SK-N-SH (cell line): ENCODE measurements at places on chromosomes 3 and 15. TPM values are rescaled to one million over a fixed set of nuclear protein-coding genes. Genes with fewer than 3 reads are reported as not detected.

DNA sequence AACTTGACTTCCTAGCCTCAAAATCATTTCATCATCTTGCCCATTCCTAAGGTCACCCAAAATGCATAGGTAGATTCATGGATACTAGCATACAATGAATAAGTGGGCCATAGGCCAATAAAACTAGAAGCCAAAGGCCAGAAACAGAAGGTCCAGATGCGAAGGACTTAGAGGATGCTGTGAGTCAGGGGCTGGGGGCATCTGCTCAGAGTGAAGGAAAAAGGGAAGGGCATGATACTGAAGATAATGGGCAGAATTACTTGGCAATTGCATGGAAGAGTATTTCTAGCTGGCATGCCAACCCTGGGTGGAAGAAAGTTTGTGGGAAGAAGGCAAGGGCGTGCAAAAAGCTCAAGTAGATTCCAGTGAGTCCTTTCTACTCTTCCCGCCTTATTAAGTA is 27.5 kb downstream of the ILDR1 start:
- no peak for DNase-seq

- no peak for DNase-seq
These were observed 25.3 kb upstream of the TM4SF4 start for GRCh38 chr3:149449182-149449581.

GRCh38 chr15:72796515-72797337 is 13.2 kb upstream of the ADPGK start:
- peak; percentile 93 for DNase-seq

DNA sequence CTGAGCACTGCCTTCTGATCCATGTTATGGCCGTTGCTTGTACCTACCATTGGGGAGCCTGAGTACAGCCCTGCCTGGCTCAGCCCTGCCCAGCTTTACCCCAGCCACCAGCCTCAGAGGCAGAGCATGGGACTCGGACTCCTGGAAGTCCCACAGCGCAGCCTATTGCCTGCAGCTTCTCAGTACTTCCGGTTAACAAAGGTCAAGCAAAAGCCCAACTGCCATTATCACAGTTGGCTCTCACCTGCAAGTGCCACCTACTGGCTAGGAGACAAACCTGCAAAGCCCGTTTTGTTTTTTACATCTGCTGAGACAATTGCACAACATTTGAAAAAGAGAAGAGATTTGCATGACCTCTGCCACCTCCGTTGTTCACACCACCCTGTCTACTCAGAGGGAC is 1081.7 kb downstream of the NAALADL2 start:
- no peak for DNase-seq

- no peak for DNase-seq
These were observed 65.4 kb upstream of the THSD4 start for GRCh38 chr15:71049706-71050422.

PPIP5K1 gene
- polyA plus RNA-seq, result 14.2 and 28.5 TPM in 2 replicates

DNA sequence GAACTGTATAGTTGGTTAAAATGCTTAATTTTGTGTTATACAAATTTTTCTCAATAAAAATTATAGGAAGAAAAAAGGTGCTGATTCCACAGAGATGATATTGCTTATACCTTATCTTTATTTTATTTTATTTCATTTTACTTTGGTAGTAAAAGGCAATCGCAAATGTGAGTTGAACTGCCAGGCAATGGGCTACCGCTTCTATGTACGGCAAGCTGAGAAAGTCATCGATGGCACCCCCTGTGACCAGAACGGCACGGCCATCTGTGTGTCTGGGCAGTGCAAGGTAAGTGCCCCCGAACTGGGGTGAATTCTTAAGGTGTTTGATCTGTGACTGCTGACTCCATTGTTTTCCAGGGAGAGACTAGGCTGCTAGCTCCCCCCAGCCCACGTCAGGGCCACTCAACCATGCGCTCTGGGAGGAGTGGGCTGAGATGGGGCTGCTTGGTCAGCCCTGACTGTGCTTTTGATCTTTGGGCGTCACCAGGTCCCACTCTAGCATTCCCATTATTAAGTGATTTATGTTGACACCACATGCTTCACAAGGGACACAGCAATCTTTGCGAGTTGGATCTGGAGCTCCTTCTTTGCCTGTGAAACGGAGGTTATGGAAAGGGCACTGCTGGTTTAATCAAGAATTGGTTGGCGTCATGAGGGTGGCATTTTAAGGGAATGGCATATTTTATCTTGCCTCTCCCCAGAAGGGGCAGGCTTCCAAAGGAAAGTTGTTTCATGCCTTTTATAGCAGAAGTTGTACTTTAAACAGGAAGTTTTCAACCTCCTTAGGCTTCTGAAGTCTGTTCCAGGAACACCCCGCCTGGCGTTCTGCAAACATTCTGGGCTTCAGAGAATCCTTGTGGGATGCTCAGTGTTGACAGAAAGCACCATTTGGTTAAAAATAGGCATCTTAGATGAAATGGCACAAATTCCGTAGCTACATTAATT is 296.5 kb downstream of the THSD4 start:
- no peak for DNase-seq

DNA sequence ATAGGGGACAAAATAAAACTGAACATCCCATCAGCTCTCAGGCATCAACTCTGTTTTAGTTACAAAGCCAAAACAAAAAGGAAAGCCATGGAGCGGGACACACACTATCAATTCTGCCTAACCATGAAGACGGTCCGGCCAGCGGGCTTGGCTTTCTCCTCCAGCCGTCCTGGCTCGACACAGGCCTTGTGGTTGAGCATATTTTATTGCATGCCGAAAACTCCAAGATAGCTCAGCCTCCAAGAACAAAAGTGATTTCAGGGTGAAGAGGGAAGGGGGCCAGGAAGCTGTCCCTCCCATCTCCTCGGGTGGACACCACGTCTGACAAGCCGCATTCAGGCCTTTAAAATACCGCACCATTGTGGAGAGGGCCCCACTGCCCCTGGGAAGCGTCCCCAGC is 31.2 kb downstream of the WNT5A start:
- no peak for DNase-seq

TRAT1 gene
- not detected in 2 replicates for polyA plus RNA-seq

ACOX2 gene
- polyA plus RNA-seq, result 7.1 and 9.0 TPM in 2 replicates

SLC35A5 gene
- 16.0 and 23.2 TPM in 2 replicates for polyA plus RNA-seq

DNA sequence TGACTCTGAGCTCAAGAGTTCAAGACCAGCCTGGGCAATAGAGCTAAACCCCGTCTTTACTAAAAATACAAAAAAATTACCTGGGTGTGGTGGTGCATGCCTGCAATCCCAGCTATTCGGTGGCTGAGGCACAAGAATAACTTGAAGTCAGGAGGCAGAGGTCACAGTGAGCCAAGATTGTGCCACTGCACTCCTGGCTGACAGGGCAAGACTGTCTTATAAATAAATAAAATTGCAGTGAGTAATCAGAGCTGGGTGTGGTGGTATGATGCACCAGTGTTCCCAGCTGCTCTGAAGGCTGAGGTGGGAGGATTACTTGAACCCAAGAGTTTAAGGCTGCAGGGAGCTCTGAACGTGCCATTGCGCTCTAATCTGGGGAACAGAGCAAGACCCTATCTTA is 55.9 kb upstream of the GCNT3 start:
- DNase-seq, result no peak

CNTN3 gene
- polyA plus RNA-seq, result 2.8 and 3.3 TPM in 2 replicates

- peak; percentile 72 for DNase-seq
These were observed 2.8 kb downstream of the ADAMTS17 start for GRCh38 chr15:100338971-100339444.

DNA sequence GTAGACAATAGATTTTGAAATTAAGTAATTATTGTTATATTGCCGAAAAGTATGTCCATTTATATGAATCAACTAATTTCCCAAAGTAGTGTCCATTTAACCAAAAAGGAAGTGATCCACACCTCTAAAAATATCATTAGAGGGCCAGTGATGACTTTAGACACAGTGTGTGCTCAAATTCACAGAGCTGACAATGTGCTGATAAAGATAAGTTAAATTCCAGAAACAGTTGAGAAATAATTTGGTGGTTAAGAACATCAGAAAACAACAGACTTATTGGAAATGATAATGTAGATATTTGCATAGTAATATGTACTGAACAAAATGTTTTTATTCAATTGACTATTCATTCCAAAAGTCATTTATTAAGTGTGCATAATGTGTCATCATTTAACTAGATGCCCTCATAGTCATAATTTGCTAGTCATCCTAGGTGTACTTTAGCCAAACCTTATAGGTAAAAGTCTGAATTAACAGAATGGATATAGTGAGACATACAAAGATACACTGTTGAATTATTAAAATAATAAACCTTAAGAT is 230.2 kb upstream of the ADAMTS9 start:
- DNase-seq, result no peak

GRCh38 chr3:11944052-11944673 is 60.0 kb upstream of the SYN2 start:
- peak; percentile 27 for DNase-seq

DNA sequence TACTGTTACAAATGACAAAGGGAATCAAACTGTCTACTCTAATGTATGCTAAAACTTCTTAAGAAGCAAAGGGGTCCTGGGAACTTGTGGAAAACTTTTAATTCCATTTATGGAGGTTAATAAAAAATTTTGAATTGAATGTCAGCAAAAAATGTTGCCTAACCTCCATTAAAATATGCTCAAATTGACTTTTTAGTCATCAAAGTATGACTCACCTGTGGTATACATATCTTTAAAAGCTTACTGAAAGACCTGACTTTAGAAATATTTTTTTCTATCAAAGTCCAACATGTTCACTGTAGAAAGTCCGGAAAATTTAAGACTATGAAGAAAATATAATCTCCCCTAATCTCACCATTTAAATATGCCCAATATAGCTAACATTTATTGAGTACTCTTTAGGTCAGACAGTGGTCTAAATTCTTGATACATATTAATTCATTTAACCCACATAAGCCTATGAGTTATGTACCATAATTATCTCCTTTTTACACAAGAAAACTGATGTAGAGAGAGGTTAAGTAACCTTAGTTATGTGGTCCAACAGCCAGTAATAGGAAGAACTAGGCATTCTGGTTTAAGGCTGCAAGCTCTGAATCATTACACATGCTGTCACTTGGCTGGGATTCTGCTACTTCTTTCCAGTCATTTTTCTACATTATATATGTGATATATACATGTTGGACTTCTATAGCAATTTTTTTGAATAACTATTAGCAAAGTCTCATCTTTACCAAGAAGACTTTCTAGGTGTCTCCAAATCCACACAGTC is 83.6 kb downstream of the PDZRN3 start:
- no peak for DNase-seq

MINAR1 gene
- 0.35 and 0.39 TPM in 2 replicates for polyA plus RNA-seq

CCRL2 gene
- polyA plus RNA-seq, result not detected in 2 replicates

GRCh38 chr3:186806089-186807055 is at the start of gene RFC4:
RFC4 (minus strand) TSS chr3:186806482; CDS start chr3:186804713, 1,769 bp downstream.
- DNase-seq, result peak; percentile 88

GRCh38 chr3:109353057-109353456 is 15.7 kb upstream of the DPPA4 start:
- DNase-seq, result no peak

DNA sequence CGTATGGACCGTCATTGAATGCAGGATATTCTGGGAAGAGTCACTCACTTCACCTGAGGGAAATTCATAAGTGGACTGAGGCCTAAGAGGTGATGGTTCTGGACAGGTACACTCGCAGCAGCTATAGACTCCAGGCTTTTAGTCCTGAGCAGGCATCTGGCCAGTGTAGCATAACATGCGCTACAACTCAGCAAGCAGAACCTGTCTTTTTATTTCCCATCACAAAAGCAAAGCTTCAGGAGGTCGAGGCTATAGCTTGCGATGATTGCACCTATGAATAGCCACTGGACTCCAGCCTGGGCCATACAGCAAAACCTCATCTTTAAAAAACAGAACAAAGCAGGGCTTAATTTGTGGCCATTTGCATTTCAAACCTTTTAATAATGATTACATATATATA is 185.8 kb downstream of the KCNH8 start:
- no peak for DNase-seq

- DNase-seq, result peak; percentile 72
These were observed 101.2 kb upstream of the ETV5 start for GRCh38 chr3:186209810-186210752.

GRCh38 chr3:137612291-137612690 is 151.8 kb upstream of the SOX14 start:
- no peak for DNase-seq

GRCh38 chr15:29003840-29004233 is 118.1 kb downstream of the APBA2 start:
- DNase-seq, result no peak

- DNase-seq, result no peak
These were observed 329.9 kb downstream of the SV2B start for GRCh38 chr15:91429973-91430372.
